Breast epithelium (tissue), 4 donors: ENCODE measurements at places on chromosomes 5 and 9. TPM values are rescaled to one million over a fixed set of nuclear protein-coding genes. Genes with fewer than 3 reads are reported as not detected.

SAXO1 gene
- total RNA-seq, result 0.29 TPM

PCDHGB2 gene
- total RNA-seq, result 10.5 TPM

SPAG8 gene
- total RNA-seq, result 1.1 TPM

PCDHB8 gene
- 0.80 TPM for total RNA-seq

DMGDH gene
- 2.9 TPM for total RNA-seq

NUTM2F gene
- total RNA-seq, result not detected

DMRT3 gene
- 0.33 TPM for total RNA-seq

DCAF12 gene
- total RNA-seq, result 36.7 TPM

DOK3 gene
- 1.6 TPM for total RNA-seq

TICAM2 gene
- 1.6 TPM for total RNA-seq

NOXA1 gene
- total RNA-seq, result 2.9 TPM

PSD2 gene
- 1.8 TPM for total RNA-seq

ZNF354C gene
- 7.4 TPM for total RNA-seq

XRCC4 gene
- total RNA-seq, result 10.8 TPM

TYRP1 gene
- total RNA-seq, result not detected

LECT2 gene
- total RNA-seq, result not detected

PCDHGB1 gene
- 2.7 TPM for total RNA-seq

SPATA31C1 gene
- total RNA-seq, result not detected

LOX gene
- 162 TPM for total RNA-seq

PCDHA1 gene
- not detected for total RNA-seq

ADRB2 gene
- total RNA-seq, result 9.5 TPM

SLC34A3 gene
- total RNA-seq, result not detected

TPPP gene
- 3.4 TPM for total RNA-seq

MATR3 gene
- total RNA-seq, result 213 TPM

GHR gene
- 234 TPM for total RNA-seq
